ENCODE measurements at places on chromosomes 11 and 22. TPM values are rescaled to one million over a fixed set of nuclear protein-coding genes. Genes with fewer than 3 reads are reported as not detected.

Gene PANX2
- 1.4 TPM for total RNA-seq

DNA sequence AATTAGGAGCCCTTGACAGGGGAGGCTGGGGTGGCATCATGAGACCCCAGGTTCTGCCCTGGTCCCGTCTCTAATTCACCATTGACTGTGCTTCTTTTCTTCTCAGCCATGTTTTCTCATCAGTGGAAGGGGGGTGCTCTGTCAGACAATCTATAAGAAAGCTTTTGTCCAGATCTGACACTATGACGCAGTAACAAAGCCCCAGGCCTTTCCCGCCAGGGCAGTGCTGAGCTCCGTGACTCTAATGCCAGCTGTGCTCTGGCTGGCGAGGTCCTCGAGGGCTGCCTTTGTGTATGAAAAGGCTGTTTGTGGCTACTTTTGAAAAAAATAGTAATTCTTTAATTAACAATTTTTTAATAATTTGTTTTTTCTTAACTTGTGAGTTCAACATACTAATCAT is 3.2 kb downstream of the CD6 start:
- H3K4me3 ChIP-seq = no peak overlapping the region
- DNase-seq = no peak
- no peak overlapping the region for H3K27ac ChIP-seq
- no peaks in the 10 kb centered on the region for H3K36me3 ChIP-seq

DNA sequence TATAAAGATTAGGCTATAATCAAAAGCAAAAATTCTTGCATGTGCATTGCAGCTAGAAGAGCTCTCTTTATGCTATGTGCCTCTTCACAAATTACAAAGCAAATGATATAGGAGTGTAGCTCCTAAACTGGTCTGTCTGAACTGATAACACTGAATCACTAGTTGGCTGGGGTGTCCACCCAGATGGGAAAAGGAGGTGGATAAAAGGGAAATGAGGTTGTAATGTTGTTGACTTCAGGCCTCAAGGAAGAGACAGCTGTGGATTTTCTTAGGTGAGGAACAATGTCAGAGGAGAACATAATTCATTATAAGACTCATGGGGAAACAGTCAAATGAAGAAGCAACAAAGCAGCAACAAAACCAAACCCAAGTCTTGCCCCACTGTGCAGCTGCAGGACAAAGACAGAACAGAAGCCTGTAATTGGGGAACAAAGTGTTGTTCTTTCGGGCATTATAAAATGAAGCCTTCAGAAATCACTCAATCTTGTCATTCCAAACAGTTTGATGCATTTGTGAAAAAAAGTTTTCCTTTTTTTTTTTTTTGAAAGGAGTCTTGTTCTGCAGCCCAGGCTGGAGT is 130.1 kb upstream of the DDI1 start:
- H3K4me3 ChIP-seq = no peak overlapping the region
- H3K36me3 ChIP-seq = no peaks in the 10 kb centered on the region
- H3K27me3 ChIP-seq = no peaks in the 10 kb centered on the region
- DNase-seq = no peak

DNA sequence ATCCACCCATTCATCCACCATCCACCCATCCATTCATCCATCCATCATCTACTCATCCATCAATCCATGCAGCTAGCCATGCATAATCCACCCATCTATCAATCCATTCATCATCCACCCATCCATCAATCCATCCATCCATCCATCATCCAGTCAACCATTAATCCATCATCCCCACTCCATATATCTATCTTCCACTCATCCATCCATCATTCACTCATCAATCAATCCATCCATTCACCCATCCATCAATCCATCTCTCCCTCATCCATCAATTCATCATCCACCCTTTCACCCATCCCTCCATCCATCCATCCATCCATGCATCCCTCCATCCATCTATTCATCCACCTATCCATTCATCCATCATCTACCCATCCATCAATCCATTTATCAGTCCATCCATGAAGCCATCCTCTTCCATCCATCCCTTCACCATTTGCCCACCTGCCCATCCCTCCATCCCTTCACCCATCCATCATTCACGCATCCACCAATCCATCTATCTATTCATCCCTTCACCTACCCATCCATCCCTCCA is 689.4 kb downstream of the BRD1 start:
- H3K27me3 ChIP-seq = peaks cover 5% of the 10 kb centered on the region
- H3K4me3 ChIP-seq = no peak overlapping the region
- no peaks in the 10 kb centered on the region for H3K4me1 ChIP-seq
- DNase-seq = no peak
